ENCODE measurements at places on chromosomes 1 and 21.

- no peak for ATAC-seq
These were observed 65.8 kb downstream of the AHCTF1 start for GRCh38 chr1:246865921-246866320.

DNA sequence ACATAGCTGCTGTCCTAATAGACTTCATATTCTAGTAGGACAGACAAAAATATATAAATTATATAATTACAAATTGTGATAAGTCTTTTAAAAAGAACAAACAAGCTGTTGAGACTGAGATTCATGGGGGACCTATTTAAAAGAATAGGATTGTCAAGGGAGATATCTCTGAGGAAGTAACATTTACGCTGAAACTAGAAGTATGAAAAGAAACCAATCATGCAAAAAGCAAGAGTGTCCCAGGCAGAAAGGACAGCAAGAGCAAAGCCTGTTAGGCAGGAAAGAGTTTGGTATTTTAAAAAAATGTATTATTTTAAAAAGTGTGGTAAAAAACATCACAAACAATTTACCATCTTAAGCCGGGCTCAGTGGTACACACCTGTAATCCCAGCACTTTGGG is 9.1 kb upstream of the METTL13 start:
- no peak for ATAC-seq

- ATAC-seq = no peak
These were observed 12.8 kb downstream of the MYOM3 start for GRCh38 chr1:24098943-24099638.

GRCh38 chr1:193785850-193786420 is 599.5 kb upstream of the B3GALT2 start:
- no peak for ATAC-seq

DNA sequence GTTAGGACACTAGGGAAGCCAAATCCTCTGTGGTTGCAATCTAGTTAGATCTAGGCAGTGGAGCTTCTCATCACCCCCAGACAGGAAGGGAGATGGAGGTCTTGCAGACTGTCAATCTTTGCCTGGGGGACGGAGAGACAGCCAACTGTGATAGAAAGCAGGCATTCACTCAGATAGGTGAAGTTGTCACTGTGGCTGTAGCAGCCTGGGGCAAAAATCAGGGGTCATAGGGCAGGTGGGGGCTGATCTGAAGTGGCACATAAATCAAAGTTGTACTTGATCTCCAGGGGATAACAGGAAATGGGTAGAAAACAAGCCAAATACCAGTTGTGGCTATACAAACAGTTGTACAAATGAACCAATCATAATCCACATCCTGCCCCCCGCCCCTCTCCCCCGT is 620.9 kb upstream of the USP24 start:
- ATAC-seq = no peak

GRCh38 chr1:22691031-22691753 is 19.4 kb upstream of the EPHB2 start:
- no peak for ATAC-seq

DNA sequence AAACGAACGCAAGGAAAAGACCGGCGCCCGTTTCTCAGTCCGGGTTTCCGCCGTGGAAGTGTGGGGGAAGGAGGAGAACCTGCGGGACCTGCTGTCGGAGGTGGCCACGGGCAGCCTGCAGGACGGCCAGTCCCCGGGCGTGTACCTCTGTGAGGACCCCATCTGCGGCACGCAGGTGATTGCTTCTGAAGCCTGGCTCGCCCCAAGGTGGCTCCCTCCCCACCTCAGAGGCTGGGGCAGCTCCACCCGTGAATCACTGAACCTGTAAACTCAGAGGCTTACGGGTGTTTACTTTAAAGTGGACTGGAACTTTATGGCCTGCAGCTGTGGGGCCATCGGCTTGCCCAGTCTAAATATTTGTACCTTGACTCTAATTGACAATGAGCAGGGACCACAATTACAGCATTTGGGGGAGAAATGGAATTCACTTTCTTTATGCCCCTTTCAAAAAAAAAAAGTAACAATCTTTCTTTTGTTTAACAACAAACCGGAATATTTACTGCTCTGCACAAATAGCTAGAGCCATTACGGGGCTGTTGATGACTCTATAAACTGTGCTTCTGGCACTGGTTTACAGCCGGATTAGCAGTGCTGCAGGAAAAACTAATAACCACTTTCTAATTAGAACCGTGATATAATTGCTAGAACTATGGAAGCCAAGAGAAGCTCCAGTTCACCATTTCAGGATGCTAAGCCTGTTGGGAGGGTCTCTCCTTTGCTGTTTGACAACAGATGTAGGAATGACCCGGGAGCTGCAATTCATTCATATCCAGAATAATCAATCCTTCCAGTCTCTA is 454.8 kb downstream of the KIF26B start:
- ATAC-seq = no peak

GRCh38 chr1:207156826-207157225 is 52.8 kb downstream of the C4BPA start:
- ATAC-seq = no peak

DNA sequence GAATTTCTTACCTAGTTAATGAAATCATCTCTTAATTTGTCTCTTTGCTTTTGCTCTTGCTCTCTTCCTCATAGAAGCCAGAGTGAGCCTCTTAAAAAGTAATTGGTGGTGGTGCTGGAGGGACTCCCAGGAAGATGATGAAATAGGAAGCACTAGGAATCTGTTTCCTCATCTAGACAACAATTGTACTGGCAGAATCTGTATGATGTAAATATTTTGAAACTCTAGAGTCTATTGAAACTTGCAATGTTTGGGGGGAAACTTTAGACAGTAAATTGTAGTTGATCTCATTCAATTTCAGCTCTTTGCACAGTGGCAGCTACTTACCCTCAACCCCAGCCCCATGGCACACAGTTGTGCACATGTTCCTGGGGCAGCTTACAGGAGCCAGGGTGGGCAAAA is 10.6 kb downstream of the RGSL1 start:
- ATAC-seq = no peak

- ATAC-seq = no peak
These were observed 8.2 kb upstream of the MTFR1L start for GRCh38 chr1:25811384-25812082.

DNA sequence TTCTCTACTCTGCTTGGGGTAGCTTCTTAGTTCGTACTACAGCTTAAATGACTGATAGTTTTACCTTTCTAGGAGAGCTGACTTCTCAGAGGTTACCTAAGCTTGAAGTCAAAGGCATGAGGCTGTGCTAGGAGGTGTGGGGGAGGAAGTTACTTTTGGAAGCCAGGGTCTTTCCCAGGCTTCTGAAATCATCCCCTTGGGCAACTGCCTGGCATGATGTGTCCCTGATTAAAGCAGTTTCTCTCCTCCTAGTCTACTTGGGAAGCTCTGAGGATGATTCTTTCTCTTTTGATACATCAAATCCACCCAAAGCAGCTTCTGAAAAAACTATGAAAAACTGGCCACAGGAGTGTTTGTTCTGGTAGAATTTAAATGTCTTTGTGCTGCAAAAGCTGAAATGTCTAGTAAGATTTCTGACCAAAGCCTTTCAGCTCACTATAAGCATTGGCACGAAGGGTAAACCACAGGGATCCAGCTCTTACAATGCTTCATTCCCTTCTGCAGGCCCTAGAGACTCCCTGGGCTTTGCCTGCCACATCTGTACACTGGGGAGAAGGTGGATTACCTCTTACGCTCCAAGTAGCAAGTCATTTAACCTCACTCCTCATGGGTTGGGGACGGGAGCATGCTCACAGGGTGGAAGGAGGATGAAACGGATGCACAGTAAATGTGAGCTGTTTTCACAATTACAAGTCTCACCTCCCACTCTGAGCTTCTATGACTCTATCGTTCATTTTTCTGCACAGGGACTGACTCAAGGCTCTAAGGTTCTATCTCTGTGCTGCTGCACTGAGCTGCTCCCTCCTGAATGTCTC is 59.6 kb downstream of the RUNX1 start:
- ATAC-seq = peak; percentile 84

DNA sequence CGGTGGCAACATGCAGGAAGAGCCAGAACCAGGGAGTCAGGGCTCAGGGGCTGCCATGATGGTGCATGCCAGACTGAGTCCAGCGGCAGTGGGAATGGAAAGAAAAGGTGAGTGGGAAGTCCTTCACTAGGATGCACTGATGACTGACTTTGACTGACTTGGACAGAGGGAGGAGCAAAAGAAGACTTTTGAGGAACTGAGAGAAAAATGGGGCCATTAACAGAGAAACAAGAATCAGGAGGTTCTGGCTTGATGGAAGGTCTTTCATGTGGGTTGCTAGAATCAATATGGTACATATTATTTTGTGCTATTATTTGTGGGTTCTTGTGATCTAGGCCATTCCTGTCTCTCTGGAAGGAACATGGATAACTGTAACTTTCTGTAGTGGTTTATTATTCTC is 454.6 kb upstream of the PROX1 start:
- no peak for ATAC-seq

DNA sequence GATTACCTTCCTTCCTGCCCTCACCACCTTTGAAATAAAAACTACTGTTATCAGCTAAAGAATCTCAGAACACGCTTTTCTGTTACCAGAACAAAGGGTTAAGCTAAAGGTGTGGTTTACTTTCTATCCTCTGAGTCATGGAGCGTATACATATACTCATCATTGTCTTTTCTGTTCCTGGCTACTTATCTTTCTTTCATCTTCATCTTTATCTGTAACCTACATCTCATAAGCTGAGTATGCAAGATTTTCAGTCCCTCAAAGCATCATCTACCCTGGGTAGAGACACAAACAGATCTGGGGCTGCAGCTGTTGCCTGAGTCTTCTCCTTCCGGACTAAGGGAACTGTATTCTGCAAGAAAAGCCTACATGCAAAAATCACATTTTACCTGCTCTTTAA is 75.6 kb downstream of the LMO4 start:
- peak; percentile 98 for ATAC-seq

DNA sequence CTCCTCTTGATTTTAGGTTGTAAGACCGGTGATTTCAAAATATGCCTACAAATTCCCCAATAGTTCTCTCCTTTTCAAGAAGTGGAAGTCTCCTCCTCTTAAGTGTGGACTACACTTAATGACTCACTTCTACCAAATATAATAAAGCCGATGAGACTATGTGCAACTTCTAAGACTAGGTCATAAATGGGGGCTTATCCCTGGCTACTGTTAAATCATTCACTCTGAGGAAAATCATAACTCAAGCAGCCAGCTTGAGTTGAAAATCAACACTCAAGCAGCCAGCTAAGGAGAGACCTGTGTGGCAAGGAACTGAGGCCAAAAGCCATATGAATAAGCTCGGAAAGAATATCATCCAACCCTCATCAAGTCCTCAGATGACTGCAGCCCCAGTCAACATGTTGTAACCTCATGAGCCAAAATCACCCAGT is 49.6 kb upstream of the PSMG1 start:
- no peak for ATAC-seq

DNA sequence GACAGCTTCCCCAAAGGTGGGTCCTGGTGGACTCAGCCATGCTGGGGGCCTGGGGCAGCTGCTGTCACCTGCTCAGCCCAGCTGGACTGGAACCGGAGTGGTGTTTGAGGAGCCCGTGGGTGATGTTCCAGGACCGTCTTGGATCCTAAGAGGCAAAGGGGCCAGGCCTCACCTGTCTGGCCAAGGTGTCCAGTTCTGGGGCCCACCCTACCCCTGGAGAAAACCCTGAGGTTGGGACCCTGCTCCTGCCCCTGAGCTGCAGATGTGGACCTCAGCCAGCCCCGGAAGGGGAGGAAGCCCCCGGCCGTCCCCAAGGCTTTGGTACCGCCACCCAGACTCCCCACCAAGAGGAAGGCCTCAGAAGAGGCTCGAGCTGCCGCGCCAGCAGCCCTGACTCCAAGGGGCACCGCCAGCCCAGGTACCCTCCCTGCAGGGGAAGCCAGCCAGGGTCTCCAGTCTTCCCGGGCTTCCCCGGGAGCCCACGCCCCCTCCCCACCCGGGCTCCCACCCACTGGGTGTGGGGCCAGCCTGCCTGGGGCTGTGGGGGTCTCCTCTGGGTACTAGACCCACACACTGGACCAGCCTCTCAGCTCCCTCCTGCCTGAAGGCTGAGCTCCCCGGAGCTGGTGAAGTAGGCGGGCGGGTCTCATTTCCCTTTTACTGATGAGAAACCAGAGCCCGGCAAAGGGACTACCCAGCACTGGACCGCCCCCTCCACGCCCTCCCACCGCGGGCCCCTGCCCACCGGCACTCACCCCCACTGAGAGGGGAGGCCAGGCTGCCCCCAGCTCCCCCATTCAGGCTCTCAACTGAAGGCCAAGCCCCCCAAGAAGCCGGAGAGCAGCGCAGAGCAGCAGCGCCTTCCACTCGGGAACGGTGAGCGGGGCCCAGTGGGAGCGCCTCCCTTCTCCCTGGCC is 1.3 kb downstream of the AIRE start:
- ATAC-seq = no peak

GRCh38 chr21:46226920-46227599 is 1.5 kb downstream of the LSS start:
- peak; percentile 11 for ATAC-seq

DNA sequence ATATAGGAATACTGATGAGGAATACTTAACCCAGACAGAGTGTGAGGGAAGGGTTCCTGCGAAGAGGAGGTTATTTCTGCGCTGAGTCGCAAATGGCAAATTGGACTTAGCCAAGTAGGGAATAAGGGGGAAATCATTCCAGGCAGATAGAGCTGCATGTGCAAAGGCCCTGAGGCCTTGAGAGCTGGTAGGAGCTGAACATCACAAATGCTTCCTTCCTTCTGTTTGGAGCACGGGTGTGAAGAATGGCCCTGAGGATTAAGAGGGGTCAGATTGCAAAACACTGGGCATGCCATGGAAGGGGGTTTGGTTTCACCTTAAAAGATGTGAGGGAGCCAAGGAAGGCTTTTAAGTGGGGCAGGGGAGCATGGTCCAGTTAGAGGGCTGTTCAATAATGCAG is 12.4 kb downstream of the IER5 start:
- no peak for ATAC-seq

GRCh38 chr1:66933887-66934700 is 9.3 kb downstream of the MIER1 start:
- ATAC-seq = no peak

DNA sequence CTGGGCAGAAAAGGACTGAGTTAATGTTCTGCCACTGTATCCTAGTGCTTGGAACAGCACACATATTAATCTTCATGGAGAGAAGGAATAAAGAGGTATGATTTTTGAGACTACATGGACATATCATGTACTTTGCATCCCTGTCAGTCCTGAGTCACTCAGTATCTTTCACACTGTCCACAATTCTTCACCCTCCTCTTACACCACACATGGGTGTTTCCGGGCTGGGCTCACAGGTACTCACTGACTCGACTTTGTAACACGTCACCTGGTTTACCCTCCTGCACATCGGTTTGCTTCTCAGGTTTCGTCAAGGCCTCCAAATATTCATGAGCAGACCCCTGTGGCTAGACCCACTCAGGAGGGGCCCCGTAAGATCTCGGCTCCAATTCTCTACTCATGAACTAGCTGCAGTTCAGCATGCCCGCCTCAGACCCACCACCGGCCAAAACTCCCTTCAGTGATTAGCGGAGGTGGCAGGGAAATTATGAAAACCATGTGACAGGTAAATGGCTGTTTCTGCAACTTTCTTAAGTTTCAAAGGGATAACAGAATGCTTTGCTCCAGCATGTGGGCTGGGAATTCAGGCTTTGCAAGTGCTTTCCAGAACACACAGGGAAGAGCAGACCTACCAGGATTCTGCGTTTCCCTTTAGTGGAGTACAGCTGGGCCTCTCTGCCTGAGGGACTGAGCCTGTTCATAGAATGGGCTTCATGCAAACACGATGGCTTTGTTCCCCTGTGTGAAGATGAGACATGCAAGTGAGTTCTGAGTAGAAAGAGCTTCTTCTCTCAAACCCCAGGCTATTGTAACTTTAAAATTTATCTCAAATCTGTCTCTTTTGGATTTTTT is 31.3 kb upstream of the TRABD2B start:
- ATAC-seq = no peak

- no peak for ATAC-seq
These were observed 142.8 kb downstream of the ZZZ3 start for GRCh38 chr1:77539519-77540142.
